Foreskin keratinocyte (primary cell): ENCODE measurements at places on chromosomes 2 and 18.

DNA sequence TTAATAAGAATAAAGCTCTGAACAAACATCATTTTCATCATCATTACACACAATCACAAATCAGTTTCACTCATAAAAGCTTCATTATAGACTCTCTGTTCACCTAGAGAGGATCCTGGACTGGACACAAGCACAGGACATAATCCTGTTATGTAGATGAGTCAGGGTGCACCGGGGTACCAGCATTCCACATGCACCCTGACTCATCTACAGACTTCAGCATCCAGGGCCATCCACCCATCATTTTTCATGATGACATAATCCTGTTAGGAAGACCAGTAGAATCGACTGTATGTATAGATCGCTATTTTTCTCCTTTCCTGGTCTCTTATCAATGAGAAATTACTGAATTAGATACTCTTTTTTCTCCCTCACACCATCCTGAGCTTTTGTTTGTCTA lies 73.7 kb upstream of the PIK3C3 start:
- no peak for DNase-seq

- no peak for DNase-seq
These were observed 27.4 kb downstream of the MARCHF4 start for GRCh38 chr2:216344950-216345300.

DNA sequence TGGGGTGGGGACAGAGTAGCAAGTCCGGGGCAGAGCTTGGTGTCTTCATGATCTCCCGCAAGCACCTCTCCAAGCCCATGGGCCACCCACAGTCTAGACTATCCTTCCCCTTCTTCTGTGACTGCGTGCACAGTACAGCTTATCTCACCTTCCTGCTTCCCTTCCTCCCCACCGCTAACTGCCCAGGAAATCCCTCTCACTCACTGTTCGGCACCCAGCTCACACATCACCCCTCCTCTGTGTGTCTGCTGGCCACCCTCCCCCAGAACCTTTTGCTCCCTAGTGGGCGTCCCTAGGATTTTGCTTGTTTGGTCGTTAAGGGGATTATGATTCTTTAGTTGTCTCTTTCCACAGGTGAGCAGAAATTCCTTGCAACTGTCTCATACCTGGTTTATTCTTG lies 31.5 kb upstream of the SMAD7 start:
- DNase-seq: no peak

DNA sequence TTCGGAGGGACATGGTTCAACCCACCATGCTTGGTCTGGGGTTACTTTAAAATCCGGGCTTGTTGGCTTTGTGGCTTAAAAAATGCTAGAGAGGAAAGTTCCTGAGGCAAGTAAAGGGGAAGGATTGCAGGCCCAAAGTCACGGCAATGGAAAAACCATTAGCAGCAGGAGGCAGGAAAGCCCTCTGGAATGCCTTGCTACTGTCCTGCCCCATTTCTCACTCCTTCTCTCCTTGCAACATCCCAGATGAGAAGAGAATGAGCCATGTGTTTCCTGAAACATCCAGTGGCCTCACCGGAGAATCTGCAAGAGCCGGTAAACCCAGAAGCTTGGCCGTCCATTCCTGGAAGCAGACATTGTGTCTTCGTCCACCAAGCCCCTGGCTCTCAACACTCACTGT lies 97.4 kb upstream of the LCLAT1 start:
- no peak for DNase-seq

DNA sequence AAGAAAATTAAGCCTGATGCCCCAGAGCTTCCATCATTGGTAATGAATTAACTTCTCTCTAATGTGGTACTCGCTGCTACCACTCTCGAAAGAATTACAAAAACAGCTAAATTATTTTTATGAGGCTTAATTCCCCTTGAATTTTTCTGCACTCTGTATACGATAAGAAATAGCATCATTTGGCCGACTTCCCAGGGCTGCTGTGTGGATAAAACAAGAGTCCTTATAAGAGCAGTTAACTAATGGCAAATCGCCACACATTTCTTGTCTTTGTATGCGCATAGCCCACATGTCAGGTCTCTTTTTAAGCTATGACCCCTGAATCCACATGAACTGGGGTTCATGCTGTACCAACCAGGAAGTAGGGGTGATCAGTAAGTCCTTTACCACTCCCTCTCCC lies 668.4 kb downstream of the TMEM182 start:
- no peak for DNase-seq

- no peak for DNase-seq
These were observed 390.1 kb upstream of the TRIB2 start for GRCh38 chr2:12326449-12327190.

- DNase-seq: no peak
These were observed 24.1 kb upstream of the RAMP1 start for GRCh38 chr2:237835372-237835771.

GRCh38 chr18:74918276-74918790 lies 290.6 kb downstream of the PTGR3 start:
- no peak for DNase-seq

DNA sequence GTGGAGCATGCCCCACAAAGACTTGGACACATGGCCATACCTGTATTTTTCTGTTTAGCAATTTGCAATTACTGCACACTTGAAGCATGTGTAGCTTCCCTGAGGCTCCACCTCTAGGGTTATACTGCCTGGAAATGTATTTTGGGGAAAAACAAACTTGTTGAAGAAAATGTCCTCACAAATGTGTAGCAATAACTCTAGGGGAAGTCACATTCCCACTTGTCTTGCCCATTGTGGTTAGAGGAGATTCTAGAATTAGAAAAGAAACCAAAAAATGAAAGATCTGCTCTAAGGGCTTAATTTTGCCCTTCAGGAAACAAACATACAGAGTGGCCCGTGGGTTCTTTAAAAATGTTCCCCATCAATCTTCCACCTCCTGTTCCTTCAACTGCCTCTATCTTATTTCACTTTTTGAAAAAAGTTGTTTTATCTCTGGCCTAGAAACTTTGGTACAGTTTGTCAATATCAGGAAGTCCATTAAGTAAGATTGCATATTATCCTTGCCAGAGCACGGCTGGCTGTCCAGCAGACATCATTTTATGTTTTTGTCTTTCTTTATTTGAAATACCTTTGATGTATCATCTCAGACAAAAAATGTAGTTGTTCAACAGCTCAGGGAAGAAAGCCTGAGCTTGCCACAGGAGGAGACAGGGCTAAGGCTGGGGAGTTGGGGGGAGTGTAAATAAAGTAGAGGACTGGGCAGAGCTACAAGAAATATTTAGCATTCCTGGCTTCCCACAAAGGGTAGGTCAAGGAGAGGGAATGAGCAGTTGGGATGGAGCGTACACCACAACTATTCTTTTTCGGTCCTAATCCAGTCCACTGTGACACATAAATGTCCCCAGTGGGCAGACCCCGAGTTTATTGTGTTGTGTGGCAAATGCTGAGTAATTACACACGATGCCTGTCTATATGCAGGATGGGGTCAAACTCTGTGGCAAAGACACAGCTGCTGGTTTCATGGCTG lies 96.8 kb upstream of the CDC42EP3 start:
- peak; percentile 67 for DNase-seq

DNA sequence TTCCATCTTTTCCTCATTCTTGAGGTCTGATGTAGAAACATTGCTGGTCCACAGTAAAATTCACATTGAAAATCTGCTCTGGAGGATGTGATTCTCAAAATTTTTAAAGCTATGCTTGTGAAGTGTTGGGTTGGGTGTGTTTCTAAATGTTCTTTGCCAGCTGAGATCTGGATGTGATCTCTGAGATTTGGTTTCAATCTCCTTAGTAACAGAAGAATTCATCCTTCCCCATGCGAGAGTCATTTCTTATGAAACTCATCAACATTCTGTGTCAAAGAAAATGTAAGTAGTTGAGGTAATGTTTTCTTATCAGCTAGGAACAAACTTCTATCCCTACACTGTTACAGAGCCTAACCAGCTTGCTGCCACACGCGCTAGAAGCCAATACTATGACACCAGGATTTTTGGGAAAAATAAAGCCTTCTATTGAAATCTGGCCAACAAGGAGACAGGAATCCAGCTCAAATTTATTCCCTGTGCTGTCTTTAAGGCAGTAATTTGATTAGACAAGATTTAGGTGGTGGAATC lies 134.9 kb downstream of the PTH2R start:
- DNase-seq: no peak

DNA sequence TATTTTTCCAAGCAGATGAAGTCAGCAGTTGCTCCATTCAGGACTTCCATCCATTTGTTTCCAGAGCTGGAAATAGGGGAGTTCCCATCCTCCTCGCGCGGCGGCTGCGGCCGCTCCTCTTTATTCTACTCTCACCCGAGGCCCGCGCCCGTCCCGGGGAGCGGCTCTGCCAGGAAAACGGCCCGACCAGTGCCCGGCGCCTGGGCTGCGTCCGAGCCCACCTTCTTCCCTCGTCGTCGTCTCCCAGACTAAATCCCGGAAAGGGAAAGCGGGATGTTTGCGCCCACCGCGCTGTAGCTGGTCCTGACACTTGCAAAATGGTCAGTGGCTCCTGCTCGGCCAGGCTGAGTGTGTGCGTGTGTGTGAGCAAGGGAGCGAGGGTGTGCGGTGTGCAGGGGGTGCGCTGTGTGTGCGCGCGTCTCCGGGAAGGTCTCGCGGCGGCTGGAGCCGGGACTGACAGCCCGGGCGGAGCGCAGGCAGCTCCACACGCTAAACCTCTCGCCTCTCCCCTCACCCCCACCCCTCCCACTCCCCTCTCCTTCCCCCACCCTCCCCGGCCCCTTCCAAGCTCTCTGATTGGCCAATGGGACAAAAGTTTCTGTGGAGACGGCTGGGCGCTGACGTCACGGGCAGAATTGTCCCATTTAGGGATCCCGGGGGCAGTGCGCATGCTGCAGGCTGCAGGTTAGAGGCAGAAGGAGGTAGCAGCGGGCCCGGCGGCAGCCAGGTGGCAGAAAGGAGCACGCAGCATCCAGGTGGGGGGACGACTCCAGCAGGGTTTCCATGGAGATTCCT lies at the start of gene NOL4:
Gene NOL4, minus strand, starts transcription at position 491 of the 795 bp plus-strand sequence. CDS start 1,660 bp downstream, outside the sequence.
- DNase-seq: no peak

DNA sequence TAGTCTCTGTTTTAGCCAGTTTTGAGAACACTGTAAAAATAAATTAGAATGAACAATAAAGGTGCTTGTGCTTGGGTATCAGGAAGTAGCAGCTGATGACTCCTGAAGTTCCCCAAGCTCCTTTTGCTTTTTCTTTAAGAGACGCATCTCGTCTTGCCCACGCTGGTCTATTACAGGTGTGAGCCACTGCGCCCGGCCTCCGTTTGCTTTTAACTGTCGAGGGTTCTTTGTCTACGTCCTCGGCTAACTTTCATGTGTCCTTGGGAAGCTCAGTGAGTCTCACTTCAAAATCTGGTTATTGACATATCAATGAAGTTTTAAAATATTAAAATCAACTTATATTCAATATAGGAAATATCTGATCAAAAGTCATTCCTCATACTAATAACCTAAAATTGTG lies 246.5 kb downstream of the FBXO15 start:
- no peak for DNase-seq

GRCh38 chr2:107340955-107341354 lies 455.0 kb upstream of the ST6GAL2 start:
- no peak for DNase-seq

GRCh38 chr2:203908797-203909185 lies 27.8 kb upstream of the ICOS start:
- DNase-seq: no peak

DNA sequence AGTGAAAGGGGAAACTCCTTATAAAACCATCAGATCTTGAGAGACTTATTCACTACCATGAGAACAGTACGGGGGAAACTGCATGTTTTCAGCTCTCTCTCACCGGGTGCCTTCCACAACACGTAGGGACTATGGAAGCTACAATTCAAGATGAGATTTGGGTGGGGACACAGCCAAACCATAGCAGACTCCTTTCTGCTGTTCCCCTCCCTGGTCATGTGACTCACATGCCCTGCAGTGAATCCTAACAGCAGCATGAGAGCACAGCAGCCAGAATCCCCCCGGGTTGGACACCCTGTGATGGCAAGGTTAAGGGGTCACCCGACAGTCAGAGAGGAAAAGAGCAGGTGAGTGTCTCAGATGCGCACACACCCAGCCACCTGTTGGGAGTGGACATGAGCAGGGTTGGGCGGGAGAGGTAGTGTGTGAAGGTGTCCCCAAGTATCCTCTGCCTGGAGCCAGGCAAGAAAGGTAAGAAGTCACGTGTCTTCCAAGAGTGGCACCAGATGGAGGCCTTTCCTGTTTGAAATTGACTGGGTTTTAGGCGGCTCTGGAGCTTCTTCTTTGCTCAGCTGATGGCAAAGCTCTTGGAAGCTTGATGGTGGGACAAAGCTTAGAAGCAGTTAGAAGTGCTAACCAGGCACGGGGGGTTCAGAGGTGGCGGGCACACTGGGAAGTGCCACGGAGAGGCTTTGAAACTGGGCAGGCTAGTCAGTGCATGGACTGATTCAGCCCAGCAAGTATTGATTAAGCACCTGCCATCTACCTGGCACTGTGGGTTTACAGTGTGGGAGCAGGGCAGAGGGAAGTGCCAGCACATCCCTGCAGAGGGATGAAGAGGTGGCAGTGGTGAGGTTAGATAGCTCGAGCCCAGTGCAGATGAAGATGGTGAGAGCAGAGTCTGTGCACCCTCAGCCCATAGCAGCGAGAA lies 68.7 kb downstream of the RHOB start:
- DNase-seq: no peak

DNA sequence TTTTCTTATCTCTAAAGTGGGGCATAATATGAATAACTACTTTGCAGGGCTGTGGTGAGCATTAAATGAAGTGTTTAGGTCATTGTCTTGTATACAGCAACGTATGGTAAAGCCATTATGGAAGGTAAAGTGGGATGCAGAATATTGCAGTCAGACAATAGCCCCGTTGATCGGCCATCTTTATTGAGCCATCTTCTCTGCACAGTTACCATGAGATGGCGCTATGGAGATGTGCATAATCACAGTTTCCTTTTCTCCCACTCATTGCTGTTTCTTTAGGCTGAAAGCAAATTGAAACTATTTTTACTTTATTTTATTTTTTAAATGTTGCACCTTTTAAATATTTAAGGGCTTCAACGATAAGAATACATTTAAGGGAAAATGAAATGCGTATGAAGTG lies 108.9 kb downstream of the THSD7B start:
- peak; percentile 6 for DNase-seq

DNA sequence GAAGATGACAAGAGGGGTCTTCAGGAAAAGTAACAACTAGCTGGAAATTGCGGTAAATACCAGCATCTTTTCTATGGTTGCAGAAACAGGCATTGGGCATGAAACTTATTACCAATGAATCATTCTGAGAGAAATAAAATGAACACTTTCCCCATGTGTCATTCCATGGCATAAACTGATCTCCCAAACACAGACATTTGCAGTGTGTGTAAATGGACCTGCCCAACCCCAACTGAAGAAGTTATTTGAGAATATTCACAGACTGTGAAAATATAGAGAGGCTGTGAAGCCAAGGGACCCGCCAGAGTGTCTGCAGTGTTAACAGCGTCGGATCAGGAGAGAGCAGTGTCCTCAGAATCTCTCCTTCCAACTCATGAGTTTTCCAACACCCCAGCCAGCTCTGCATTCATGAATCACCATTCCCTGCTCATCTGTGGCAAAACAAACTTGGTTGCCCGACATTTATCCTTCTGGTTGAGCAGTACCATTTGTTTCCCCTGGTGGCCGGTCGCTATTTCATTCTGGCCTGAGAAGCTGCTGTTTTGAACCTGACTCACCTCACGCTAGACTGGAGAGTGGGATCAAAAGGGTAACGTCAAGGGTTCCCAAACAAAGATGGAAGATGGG lies 238.4 kb downstream of the PID1 start:
- DNase-seq: peak; percentile 20
